ENCODE measurements at places on chromosomes 2 and 18.

DNA sequence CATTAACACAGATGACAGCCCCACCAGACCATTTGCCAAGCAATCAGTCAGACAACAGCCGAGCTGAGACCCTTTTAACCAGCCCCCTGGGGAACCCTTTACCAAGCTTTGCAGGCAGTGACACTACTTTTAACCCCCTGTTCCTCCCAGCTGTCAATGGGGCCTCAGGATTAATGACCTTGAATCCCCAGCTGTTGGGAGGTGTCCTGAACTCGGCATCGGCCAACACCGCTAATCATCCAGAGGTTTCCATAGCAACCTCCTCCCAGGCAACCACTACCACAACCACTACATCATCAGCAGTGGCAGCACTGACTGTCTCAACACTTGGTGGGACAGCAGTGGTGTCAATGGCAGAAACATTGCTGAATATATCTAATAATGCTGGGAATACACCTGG lies 160.9 kb upstream of the EPC2 start:
- DNase-seq: no peak

- DNase-seq: no peak
Observed at GRCh38 chr2:30159766-30160165, 13.0 kb downstream of the YPEL5 start.

- DNase-seq: no peak
Observed at GRCh38 chr2:42809819-42810120, 17.4 kb upstream of the HAAO start.

DNA sequence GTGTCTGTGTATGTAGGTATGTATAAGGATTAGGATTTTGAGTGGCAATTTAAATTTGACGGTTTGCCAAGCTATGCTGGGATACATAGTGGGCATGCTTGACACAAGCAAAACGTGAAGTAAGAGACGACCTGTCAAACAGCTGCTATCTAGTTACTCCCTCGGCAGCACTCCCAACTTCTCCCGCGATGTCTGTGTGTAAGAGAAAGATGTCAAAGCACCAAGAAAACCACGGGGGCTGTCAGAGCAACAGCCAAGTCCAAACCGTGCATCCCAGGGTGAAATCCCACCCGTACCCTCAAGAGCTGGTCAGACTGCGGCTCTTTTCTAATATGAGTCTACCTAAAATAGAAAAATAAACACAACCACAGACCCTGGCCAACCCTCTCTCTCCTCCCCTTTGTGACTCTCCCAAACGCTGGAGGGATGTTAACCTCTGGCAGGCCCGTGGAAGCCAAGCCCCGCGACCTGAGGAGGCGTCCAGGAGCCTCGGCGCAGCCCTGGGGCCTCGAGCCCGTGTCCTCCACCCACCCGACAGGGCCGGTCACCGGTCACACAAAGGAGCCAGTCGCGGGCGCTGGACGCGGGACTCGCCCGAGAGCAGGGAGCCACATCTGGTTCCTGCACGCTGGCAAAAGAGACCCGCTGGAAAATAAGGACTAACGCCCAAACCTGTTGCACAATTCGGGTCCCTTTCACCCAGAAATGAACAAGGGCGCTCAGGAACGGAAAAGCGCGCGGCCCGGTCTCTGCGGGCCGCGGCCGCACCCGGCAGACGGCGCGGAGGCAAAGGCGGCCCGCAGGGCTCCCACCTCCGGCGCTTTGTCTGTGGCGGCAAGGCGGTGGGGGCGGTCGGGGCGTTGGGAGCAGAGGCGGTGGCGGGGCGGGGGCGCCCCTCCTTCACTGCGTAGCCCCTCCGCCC lies 925 bp downstream of the SESTD1 start:
- no peak for DNase-seq

DNA sequence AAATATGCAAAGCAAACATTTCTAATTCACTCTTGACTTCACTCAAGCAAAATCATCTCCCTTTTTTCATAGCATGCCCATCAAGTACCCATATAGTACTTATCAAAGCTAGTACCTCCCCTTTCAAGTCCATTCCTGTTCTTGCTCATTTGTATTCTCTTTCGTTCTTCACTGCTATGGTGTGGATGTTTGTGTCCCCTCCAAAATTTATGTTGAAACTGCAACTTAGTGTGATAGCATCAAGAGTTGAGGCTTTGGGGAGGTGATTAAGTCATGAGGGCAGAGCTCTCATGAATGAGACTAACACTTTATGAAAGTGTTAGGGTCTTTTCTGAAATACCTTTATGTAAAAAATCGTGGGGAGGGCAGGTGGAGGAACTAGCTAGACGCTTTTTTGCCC lies 52.9 kb downstream of the RNU4ATAC start:
- no peak for DNase-seq

- DNase-seq: no peak
Observed at GRCh38 chr2:23900541-23901322, 26.2 kb downstream of the ATAD2B start.

DNA sequence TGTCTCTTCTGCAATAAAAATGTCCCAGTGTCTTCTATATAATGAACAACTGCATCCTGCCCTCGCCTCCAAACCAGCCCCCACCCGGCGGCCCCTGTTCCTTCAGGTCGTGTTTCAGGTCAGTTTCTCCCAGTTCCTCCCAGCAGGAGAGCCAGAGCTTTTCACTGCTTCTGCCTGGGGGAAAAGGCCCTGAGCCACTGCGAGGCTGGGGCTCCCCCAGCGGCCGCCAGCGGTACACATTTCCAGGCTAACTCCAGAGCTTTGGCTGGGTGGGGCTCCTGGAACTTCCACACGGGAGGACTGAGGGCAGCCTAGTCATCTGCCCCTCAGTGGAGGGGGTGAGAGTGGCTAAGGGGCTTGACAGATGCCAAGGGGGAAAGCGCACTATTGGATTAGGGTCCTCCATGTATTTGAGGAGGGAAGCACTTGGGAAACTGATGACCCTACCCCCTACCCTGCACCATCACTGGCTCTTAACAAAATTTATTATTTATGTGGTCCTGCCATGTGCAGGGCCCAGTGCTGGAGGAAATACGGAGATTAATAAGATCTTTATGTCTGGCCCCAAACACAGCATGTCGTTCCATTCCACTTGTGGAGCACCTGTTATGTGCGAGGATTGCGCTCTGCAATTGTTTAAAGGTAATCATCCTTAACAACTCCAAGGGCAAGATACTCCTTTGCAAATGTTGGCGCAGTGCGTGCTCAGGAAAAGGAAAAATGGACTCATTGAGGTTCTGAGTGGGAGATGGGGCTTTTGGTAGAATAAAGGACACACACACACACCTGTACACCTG lies 17.3 kb upstream of the CYS1 start:
- no peak for DNase-seq

GRCh38 chr18:55504808-55505207 lies 83.2 kb downstream of the TCF4 start:
- DNase-seq: no peak

- no peak for DNase-seq
Observed at GRCh38 chr2:27059141-27059820, 7.8 kb downstream of the AGBL5 start.

GRCh38 chr18:49697757-49698524 lies 115.4 kb downstream of the ACAA2 start:
- no peak for DNase-seq

DNA sequence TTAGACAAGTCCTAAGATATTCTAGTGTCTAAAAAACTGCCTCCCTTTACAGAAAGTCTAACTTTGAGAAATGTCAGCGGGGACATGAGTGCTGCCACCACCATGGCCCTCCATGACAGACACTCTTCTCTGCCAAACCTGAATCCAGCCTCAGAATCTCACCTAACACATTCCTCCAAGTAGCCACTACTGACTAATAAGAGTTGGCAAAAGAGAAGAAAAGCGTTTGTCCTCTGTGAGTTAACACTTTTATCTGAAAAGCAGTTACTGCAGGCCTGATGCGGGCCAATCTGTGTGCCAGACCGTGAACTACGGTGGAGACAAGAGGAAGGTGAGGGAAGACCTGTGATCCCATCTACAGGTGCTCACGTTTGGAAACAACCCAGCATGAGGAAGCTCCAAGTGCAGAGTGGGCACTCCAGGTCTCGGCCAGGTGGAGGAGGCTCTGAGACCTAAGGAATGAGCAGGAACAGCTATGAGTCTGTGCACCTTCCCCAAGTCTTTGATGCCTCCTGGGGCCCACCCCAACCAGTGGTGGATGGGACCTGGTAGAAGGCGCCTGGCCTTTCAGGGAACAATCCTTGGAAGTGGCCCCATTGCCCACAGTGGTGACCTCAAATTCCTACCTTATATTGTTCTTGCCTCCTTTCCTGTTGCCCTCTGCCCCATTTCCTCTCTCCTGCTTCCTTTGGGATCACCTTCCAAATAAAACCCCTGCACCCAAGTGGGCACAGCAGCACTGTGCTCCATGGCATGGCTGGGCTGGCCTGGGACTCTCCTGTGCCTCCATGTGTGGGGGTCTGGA lies 91.6 kb downstream of the BIN1 start:
- DNase-seq: no peak

DNA sequence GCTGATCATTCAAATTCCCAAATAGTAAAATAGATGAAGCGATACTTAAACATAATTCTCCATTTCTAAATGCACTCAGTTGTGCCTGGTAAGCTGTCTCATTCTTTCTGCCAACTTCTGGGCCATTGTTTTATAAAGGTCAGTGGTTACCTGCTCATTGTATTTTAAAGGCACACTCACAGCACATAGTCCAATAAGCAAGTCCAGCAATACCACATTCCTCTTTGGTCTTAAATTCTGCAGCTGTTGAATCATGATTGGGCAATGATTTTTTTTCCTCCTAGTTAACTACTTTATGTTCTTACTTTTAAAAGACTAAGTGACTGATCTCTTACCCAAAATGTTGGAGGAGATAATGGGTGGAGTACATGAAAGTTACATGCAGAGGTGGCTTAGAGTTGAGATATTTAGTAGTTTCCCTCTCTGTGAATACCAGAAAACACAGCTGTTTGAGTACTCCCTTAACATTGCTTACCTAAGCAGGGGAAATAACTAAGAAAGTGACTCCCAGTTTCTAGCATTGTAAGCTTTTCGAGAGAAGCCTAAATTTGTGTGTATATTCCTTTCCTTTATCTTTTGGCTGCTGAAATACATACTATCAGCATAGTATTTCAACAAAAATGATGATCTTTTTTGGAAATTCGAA lies 220.7 kb downstream of the CAMKMT start:
- DNase-seq: no peak

- DNase-seq: no peak
Observed at GRCh38 chr2:126658319-126658904, 2.5 kb downstream of the GYPC start.

DNA sequence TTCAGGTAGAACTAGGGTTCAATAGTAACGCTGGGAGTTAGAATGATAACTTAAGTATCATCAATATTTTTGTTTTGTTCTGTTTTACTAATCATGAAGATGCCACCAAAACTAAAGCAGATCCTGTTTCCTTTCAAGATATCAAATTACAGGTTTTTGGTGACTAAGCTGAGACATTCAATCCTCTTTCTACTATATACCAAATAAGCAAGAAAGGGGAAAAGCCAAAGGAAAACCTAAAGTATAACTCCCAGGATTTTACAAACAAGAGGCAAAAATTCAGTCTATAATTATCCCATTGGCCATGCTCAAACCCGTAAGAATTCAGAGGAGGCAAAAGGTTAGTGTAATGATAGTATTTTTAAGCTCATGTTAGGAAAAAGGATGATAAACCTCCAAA lies 175.2 kb upstream of the CCDC150 start:
- DNase-seq: no peak

DNA sequence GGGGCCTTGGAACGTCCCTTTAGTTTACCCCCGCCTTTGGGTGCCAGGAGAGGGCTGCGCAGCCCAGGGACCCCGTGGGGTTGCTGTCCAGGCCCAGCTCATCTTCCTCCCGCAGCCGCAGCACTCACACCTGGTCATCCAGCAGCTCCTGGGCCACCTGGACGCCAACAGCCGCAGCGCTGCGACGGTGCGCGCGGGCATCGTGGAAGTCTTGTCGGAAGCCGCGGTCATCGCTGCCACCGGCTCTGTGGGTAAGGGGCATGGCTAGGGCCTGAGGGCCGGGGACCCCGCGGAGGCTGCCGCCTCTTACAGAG lies 37.2 kb downstream of the POMC start:
- no peak for DNase-seq

DNA sequence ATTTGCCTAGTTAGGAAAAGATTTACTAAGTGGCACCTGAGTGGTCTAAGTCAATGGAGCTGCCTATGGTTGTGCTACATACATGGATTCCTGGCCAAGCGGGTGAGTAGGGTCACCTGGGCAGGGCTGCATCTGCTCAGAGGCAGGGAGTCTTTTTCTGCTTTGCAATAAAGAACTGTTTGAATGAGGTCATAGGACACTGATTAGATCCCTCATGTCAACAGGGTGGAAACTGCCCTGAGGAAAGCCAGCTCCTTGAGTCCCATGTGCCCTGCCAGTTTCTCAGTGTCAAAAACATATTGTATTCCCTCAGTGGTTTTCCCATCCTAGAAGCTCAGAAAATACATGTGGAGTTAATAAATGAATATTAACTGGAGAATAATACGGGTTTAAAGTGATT lies 4.6 kb downstream of the LAMA3 start:
- no peak for DNase-seq

- no peak for DNase-seq
Observed at GRCh38 chr18:79507076-79507545, 111.4 kb downstream of the NFATC1 start.

GRCh38 chr2:103445347-103445746 lies 683.5 kb downstream of the TMEM182 start:
- DNase-seq: no peak

- DNase-seq: no peak
Observed at GRCh38 chr2:65576861-65577601, 144.6 kb upstream of the SPRED2 start.

DNA sequence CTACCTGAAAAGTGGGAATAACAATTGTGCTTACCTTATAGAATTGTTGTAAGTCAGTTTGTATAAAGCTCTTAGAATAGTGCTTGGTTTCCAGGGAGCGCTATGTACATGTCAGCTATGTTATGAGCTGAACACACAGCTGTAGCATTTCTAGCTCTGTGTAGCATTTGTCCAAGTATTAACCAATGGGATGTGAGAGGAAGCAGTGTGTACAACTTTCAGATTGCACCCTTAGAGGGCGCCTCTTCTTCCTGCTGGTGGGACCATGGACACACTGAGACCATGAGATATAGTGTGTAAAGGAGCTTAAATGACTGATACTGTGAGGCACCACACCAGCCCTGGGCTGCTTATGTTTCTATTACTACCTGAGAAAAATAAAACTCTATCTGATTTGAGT lies 380.2 kb downstream of the LNPK start:
- DNase-seq: no peak

DNA sequence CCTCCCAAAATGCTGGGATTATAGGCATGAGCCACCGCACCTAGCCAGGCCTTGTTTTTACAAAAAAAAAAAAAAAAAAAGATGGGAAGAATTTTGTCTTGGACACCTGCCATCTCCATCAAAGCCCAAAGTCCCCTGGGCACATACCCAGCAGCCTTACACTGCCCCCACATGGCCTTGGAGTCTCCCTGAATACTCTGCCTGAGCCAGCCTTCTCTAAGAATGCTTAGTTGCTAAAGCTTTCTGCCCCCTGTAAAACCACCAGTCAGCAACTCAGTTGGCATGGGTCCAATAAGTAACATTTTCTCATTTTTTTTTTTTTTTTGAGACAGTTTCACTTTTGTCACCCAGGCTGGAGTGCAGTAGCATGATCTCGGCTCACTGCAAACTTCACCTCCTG lies 40.6 kb downstream of the SPC25 start:
- DNase-seq: no peak

- DNase-seq: no peak
Observed at GRCh38 chr18:50454387-50454988, 79.6 kb downstream of the SKA1 start.

Measured in activated naive CD8-positive, alpha-beta T cell treated with anti-CD3 and anti-CD28 coated beads, Interleukin-2, amount 50 U/mL, for 16 hours (primary cell).